ENCODE measurements at places on chromosomes 11 and 22.

DNA sequence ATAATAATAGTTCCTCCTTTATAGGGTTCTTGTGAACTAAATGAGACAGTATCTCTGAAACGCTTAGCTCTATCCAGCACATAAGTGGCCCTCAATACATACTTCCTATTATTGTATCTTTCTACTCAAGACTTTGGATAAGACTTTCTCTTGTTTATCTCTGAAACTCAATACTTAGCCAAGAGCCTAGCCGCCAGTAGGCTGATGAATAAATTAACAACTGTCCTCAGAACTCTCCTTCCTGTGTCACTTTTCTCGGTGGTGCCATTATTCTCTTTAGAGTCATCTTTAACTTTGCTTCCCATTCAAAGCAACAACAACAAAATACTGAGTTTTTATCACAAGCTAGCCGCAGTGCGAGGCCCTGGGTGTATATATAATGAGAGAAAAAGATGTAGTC, 86.9 kb downstream of the FAM83F start:
- DNase-seq = no peak

- DNase-seq = no peak
Measured at GRCh38 chr11:129894278-129895125, 876 bp downstream of the NFRKB start.

- no peak for DNase-seq
Measured at GRCh38 chr11:34621876-34622275, 983 bp downstream of the EHF start.

DNA sequence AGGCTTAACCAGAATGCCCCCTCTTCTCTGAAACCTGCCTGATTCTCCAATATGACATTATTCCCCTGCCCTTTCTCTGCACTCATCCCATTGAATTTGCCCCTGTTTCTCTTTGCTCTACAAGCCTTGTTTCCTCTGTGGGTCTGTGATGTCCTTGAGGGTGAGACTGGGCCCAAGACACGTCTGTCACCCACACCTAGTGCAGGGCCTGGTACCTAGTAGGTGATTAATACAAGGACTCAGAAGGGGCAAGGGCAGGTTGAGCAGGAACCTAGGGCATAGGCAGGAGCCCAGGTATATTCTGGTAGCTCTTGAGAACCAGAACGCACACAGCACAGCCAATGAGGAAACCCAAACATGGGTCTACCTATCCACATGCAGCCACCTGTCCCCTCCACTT, 81.9 kb upstream of the HMGXB4 start:
- DNase-seq = no peak

- DNase-seq = no peak
Measured at GRCh38 chr22:40609216-40609615, 27.3 kb downstream of the MRTFA start.

DNA sequence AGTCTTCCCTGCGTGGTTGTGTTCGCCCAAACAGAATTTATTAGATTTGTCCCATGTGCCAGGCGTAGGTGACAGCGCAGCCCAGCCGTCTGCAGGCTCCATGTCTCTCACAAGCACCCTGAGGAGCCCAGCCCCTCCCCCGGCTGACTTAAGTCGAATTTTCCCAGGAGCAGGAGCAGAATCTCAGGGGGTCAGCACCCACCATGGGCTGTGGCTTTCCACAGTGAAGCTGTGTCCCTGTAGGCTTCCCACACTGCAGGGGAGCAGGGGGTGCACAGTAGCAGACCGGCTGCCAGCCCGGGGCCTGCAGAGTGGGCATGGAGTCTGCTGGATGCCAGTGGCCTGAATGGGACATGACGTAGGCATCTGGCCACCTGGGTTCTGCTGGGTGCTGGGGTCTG, 16.0 kb downstream of the PARVG start:
- no peak for DNase-seq

DNA sequence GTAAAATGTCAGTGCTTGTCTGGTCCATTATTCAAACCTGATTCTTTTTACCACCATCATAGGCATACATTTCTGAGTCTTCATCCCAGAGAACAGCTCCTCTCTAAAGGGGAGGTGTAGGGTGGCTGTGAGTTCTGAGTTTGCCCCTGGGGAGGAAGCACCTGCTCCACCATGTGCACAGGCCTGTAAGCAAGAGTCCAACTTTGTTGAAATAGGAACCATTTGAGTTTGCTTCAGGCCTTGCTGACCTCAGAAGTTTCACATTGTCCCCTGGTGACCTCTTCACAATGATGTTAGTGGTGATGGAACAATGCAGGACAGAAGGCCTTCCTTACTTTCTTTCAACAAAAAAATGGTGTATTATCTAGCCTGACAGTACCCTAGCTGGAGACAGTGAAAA, 54.6 kb upstream of the TOP3B start:
- no peak for DNase-seq

GRCh38 chr22:43182726-43183125, 4.2 kb downstream of the TTLL12 start:
- DNase-seq = no peak

DNA sequence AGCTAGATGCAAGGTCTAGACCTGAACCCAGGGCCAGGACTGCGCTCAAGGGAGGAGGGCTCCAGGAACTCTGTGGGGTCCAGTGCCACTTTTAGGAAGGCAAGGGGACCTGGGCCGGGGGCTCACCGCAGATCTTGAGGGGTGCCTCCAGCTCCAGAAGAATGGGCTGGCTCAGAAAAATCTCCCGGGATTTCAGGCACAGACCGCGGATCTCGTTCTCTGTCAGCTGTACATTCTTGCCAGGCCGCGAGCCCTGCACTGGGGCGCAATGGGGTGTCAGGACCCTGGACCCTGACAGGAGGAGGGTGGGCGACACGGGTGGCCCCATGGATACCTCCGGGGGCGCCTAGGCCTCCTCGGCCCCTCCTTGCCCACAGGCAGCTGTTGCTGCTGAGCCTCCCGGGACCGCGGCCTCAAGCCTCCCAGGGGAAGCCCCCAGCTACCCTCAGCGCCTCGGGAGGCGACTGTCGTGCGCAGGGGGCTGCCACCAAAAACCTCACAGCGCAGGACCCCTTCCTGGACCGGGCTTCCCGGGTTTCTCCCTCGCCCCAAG, 640 bp downstream of the PPP1CA start:
- DNase-seq = no peak

GRCh38 chr11:12534549-12534948, 139.7 kb upstream of the TEAD1 start:
- no peak for DNase-seq

DNA sequence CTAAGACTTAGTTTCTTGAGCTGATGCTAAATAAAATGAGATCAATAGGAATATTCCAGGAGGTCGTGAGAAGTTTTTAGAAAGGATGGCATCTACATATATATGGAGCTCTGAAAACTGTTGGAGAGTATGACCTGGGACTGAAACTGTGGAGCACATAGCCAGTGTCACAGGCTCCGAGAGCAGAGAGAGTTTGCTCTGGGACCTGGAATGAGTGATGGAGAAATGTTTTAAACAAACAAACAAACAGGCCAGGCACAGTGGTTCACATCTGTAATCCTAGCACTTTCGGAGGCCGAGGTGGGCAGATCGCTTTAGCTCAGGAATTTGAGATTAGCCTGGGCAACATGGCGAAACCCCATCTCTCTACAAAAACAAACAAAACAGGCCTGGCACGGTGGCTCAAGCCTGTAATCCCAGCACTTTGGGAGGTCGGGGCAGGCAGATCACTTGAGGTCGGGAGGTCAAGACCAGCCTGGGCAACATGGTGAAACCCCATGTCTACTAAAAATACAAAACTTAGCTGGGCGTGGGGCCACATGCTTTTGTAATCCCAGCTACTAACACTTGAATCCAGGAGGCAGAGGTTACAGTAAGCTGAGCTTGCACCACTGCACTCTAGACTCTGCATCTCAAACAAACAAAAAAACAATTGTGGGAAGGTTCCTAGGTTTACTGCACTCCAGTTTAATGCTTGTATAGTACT, 67.1 kb downstream of the SLC35F2 start:
- DNase-seq = no peak

DNA sequence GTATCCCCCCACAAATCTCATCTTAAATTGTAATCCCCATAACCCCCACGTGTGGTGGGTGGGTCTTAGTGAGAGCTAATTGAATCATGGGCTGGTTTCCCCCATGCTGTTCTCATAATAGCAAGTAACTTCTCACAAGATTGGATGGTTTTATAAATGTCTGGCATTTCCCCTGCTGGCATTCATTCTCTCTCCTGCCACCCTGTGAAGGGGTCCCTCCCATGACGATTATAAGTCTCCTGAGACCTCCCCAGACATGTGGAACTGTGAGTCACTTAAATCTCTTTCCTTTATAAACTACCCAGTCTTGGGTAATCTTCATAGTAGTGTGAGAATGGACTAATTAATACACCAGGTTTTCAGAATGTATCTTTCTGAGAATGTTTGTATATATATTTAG, 1159.4 kb downstream of the FAM181B start:
- DNase-seq = no peak

DNA sequence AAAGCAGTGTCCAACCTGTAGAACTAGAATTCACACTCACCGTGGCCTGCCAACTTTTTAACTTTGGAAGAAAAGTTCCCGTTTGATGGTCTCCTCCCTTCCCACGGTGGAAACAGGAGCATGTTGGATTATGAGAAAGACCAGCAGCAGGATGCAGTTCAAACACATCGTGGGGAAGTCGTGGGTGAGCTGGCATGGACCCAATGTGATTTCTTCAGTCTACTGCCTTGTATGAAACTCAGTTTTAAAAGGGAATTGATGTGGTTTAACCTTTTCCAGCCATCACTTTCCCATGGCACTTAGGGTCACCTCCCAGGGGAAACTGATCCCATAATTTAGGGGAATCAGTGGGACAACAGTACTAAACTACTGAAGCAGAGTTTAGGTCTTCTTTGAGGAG, 318.3 kb downstream of the CADM1 start:
- no peak for DNase-seq

DNA sequence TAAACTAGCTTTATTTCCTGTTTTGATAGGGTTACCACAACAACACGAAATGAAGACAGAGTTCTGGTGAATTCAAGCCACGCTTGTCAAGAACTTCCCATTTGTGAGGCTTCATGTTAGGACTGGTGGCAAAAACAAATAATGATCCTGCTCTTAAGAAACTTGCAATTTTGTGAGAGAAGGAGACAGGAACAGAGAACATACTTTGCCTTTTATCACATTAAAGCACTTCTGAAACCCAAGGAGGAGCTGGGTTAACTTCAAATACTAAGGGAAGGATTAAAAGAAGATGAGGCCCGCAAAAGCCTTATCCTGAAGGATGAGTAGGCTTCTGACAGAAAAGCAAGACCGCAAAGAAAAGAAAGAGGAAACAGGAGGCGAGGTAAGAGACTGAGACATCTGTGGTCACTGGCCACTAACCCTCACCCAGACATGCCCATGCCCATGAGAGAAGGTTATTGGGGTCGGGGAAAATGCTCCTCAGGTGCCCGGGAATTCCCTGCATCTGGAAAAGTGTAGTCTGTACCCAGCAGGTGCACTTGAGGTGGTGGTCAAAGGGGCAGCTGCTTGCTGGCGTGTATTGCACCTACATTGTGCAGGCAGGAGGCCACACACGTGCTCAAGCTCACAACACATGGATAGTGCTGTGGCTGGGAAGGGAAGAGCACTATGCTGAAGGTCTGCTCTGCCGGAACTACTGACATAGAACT, 50.5 kb downstream of the MAPK1 start:
- no peak for DNase-seq

DNA sequence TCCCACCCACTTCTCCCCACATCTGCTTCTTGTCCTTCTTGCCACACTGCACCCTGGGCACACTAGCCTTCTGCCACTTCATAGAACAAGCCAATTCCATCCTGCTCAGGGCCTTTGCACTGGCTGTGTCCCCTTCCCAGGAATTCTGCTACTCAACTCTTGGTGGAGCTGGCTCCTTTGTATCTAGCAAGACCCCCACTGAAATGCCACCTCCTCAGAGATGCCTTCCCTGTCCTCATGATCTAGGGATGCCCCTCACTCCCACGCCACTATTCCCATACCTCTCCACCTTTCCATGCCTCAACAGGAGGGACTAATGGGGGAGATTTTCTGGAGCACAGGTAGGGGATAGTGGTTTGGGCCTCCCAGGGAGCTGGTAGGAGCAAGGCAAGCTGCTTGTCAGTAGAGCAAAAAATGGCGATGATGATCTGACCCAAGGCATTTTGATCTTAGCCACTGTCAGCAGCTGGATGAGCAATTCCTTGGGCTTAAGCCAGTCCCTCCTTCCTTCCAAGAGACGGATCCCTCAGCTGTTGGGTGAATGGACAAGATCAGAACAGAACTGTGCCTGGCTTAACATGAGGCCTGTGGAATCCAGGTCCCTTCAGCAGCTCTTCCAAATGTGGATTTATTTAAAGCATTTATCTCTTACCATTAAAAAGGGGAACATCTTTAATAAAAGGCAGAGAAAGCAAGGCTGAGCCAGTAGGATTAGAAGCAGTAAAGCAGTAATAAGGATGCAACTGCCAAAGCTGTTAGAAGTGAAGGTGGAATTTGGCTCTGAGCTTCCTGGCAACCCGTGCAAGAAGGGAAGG, 4.0 kb upstream of the PRDM11 start:
- no peak for DNase-seq

DNA sequence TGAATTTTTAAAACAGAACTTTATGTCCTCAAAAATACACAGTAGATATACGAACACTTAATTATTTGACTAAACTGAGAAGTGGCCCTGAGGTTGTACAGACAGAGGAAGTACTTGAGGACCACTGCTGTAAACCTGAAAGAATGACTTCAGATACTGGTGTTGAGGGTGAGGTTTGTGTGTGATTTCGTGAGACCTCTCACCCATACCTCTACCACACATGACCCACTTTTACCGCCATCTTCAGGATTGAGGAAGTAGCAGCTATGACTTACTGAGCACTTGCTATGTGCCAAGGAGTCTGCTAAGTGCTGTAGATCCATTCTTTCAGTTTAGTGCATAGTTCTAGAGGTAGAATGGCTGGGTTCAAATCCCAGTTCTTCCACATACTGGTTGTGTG, 21.9 kb downstream of the MMP13 start:
- no peak for DNase-seq

GRCh38 chr11:94876645-94877442, 96.5 kb downstream of the CWC15 start:
- peak; percentile 53 for DNase-seq

Measured in occipital lobe (tissue), 3 donors.